NCI-H524 (cell line): ENCODE measurements at places on chromosomes 12 and 14.

- DNase-seq, result no peak
Measured at GRCh38 chr12:132342251-132343227, 13.2 kb upstream of the GALNT9 start.

DNA sequence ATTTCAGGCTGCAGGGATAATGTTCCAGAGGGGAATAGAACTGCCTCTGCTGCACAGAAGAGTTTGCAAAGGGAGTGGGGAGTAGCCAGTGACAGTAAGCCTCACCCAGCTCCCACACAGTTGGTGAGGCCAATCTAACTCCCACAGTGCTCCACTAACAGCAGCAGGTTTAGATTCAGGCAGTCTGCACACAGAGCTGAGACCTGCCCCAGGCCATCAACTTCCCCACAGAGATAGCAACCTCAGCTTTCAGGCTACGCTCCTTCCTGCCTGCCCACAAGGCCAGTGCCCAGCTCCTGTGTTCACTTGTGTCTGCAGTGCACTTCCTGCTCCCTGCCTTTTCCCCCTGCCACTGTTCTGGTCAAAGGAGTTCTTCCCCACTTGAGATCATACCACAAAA lies 107.5 kb downstream of the TBC1D30 start:
- no peak for DNase-seq

GRCh38 chr12:123937707-123938591 lies 34.7 kb downstream of the CCDC92 start:
- no peak for DNase-seq

DNA sequence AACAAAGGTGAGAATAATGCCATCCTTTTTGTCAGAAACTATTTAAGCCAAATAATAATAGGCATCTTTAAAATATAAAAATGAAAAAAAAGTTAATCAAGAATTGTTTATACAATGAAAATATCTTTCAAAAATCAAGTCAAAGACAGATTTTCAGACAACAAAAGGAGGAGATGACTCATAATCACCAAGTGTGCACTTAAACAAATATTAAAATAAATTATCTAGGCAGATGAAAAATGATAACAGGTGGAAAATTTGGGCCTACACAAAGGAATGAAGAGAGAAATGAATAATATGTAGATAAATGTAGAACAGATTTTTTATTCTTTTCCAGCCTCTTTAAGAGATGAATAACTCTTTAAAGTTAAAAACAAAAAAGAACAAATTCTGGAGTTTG lies 250.0 kb upstream of the PLEKHG7 start:
- DNase-seq, result no peak

- no peak for DNase-seq
Measured at GRCh38 chr14:71142375-71143038, 235.2 kb downstream of the PCNX1 start.

GRCh38 chr14:44945264-44945663 lies 16.5 kb downstream of the KLHL28 start:
- DNase-seq, result no peak

DNA sequence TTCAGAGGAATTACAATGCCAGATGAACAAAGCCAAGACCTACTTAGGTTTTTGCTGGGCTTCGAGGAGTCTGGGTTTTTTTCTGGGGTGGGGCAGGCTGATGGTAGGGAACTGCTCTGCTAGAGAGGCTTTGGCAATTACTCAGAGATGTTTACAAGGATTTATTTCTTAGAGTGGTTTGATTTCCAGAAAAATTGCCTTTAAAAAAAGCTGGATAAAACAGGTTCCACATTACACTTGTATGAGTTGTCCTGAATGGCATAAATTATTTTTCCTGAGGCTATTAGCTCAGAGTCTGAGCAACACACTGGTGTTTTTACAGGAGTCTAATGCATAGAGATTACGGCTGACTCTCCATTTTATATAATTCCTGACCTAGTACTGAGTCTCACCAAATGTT lies 118.5 kb upstream of the FRMD6 start:
- no peak for DNase-seq

- peak; percentile 6 for DNase-seq
Measured at GRCh38 chr12:56628671-56629458, 1.3 kb downstream of the BAZ2A start.

DNA sequence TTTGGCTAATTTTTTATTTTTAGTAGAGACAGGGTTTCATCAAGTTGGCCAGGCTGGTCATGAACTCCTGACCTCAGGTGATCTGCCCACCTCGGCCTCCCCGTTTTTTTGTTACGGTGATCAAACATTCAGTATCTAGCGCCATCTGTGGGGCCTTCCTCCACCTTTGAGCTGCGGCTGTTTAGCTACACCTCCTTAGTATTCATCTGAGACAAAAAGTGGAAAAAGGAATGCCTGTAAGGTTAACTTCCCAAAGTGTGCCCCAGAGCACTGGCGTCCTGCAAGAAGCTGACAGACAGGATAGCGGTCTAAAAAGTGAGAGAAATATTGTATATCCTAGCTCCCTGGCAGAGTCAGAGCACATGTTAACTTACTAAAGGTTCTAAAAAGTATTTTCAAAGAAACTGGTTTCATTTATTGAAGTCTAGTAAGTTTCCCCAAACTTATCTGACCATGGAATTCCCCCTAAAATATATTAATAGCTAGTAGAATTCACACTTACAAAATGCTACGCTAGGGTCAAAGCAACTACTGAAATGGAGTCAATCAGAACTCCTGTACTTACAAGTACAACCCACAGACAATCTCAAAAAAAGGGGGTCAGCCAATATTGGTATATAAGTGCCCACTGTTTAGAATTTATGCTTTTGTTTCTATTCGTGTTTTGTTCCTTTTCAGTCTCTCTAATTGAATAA lies 59.1 kb downstream of the DUSP16 start:
- no peak for DNase-seq

DNA sequence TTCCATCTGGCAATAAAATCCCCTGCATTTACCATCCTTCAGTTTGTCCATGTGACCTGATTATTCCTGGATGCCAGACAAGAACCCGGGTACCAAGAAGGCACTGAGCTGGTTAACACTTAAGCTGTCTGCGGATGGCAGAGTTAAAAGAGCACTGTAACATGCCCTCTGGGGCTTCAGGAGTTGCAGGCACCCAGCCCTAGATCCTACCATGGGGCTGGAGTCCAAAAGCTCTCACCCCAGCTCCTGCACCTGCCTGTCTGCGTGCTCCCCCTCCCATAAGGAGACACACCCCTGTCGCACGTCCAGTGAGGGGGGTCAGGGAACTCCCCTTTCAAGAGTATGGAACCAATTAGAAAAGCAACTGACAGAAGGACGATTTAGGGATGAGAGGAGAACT lies 14.6 kb upstream of the FBXO34 start:
- peak; percentile 92 for DNase-seq

DNA sequence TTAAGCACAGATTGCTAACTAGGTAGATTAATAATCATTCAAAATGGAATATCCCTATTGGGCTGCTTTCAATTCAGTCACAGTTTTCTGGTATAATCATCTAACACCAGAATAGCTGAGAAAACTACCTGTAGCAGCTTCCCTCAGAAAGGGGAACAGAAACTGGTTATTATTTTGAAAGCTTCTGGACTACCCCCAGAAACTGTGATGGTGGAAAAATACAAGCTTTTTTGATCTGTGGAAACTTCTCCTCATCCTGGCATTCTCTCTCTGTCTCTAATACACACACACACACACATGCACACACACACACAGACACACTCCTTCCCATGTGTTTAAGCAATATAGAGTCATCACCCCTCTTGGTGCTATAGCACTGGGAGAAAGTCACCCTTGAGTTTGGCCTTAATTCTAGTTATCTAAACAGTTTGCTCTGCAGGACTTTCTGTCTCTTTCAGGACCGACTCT lies 251.5 kb upstream of the LMO3 start:
- no peak for DNase-seq

- no peak for DNase-seq
Measured at GRCh38 chr12:129245769-129246168, 392.5 kb downstream of the GLT1D1 start.

DNA sequence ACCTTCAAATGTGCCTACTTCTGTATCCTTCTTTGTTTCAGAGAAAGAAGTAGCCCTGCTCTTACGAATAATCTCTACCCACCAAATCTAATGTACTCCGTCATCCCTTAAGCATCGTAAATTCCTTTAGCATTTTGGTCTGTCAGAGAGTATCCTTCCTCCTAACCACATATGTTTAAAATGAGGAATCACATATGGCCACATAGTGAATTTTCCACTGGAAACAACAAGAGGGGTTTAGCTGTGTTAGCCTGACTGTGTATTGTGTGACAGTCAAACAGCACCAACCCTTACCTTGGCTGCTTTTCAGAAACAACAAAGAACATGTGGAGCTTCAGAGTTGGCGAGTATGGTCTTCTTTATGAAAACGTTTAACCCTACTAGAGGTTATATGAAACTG lies 5.5 kb downstream of the LUM start:
- no peak for DNase-seq

DNA sequence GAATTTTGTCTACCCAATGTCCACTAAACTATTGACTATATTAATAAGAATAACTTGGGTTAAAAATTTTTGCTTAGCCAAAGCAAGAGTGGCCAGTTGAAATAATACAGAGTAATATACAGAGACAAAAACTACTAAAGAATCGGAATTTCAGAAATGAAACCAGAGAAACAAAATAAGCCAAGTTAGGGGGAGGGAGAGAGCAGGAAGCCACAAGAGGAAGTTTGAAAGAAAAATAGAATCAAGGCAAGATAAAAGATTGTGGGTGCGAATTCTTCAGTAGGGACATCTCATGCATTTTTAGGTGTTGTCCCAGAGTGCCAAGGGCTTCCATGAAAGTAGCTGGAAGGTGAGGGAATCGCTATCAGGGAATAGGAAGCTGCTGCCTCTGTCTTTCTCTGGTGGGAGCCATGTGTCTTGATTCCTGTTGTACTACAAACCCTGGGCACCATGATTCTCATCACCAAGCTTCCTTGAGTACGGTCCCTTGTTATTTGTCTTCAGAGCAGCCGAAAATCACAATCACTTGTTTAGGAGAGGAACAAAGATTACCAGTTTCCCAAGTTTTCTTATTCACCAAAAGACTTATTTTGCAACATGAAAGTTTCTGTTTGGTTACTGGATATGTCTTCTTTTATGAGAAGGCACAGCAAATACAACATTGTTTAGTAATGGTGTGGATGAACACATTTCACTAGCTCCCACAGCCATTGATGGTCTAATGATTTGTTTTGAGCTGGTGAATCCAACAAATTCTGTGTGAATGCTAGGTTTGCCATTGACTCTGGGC lies 16.7 kb downstream of the NEUROD4 start:
- no peak for DNase-seq

DNA sequence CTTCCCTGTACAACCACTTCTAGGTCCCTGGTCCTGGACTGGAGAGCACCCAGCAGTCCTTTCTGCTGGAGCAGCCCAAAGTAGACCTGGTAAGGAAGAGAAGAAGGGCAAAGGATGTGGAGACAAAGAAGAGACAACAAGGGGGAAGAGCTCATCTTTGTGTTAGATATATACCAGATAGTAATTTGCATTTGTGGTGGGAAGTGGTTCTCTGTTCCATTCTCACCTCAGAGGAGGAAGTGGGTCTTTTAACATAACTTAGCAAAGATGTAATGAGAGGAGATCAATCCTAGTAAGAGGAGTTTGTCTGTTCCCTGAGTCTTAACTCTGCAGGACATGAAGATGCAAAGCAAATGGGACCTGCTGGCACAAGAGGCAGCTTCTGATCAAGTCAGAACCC lies 8.0 kb downstream of the CCDC198 start:
- no peak for DNase-seq

- peak; percentile 80 for DNase-seq
Measured at GRCh38 chr14:77088219-77088618, 9.8 kb upstream of the CIPC start.

DNA sequence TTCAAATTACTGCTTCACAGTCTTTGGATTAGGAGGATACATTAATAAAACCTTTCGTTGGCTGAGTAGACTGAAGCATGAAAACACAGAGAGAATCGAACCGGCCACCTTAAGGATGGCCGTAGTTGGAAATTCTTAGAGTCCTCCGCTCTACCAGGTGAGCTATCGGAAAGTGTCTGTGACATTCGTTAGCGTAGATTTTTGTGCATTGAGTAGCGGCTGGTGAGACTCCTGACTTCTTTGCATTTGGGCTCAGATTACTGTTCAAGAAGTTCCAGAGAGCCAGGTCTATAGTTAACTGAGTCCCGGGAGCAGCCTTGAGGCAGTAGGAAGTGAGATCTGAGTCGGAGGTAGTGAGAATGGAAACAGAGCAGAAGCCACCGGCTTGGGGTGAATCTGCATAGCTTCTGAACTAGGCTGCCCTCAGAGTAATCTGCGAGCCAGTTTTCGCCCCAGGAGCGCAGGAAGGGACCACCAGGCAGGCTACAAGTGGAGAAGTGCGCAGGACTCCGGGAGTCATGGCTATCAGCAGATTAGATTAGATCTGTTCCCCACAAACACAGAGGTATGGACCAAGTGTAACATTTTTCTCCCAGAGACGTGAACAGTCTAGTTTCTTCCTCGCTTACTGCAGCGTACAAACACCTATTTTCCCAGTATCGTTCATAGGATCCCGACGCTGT lies 11.0 kb downstream of the OR6S1 start:
- DNase-seq, result peak; percentile 74

DNA sequence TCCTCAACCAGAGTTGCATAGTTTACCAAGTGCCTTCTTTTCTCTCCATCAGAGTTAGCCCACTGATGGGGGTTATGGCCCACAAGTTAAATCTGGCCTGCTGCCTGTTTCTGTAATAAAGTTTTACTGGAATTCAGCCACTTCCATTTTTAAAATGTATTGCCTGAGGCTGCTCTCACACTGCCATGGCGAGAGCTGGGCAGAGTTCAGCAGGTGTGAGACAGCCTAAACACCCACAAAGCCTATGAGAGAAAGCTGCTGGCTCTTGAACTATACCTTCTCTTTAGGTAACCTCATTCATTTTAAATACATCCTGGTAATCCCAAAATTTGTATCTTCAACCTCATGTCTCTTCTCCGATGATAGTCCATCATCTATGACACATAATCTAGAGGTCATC lies 86.1 kb downstream of the BCL2L14 start:
- DNase-seq, result no peak

DNA sequence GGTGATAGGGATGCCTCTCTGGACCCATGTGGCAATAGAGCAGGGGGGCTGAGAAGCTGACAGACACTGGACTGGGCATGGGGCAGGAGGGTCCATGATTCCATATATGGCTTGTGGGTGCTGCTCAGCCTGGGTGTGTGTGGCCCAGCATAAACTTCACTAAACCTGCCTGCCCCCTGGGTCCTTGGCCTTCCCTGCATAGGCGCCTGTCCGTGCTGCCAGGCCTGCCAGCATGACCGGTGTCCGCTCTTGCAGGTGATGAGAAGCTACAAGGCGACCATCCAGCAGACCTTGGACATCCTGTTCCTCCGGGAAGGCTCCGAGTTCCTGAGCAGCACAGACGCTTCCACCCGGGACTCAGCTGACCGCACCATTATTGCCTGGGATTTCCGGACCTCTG lies 61.6 kb downstream of the BEGAIN start:
- DNase-seq, result no peak

- peak; percentile 23 for DNase-seq
Measured at GRCh38 chr12:78559416-78559815, 305.2 kb upstream of the SYT1 start.
